Activated CD8-positive, alpha-beta memory T cell treated with anti-CD3 and anti-CD28 coated beads for 1 hour (primary cell): ENCODE measurements at places on chromosomes 7 and 10.

DNA sequence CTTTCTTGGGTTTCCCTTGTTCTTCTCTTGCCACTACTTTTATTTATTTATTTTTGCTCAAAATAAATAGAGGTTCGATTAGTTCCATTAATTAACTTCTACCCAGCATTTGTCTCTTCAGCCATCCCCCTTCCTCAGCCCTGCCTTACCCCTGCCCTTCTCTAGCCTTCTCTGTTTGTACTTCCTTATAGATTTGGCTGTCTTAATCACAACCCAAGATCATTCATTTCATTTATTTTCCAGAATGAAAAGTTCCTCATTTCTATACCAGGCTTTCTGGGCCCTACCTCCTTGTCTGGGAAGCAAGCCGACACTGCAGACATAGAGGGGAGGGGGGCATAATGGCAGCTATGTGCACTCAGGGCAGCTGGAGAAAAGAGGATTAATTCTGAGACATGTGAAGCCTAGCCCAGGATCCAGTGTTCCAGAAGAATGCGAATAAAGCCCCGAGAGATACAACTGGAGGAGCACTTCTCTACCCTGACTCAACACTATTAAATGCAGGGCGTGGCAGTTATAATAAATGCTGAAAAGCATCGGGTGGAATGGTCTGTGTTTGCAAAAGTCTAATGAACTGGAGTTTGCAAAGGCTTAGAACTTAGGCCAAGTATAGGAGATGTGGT, 6.4 kb upstream of the PDCD4 start:
- DNase-seq = no peak

- DNase-seq = no peak
Measured at GRCh38 chr10:93039721-93040120, 20.9 kb upstream of the CYP26C1 start.

DNA sequence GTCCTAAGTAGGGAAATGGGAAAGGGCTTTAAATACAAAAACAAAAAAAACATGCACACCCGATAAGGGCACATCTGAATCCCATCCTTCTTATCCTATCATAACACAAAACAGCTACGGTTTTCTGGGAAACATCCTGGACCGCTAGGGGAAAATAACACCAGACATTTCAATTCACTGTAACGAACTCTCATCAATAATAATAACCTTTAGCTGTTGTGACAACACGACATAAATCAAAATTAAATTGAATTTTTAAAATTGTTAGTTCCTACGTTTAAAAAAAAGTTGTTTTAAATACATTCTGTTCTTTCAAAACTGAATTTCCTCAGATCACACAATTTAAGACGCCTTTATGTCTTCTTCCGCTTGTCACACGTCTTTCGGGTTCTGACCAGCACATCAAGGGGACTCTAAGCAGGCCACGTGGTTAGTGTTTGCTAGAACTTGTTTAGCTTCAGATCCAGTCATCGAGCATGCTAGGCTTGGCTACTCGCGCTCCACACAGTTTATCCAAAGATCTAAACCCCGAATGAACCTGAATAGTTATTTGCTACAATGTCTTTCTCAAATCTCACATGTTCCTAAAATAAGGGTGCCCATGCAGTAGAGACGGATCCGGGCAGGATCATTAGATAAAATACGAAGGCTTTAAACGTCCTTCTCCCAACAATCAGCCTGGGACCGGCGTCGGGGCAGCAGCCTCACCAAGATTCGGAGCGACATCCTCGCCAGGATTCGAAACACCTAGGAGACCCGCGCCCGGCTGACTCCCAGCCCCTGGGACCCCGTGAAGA, 839 bp downstream of the IKZF5 start:
- no peak for DNase-seq

DNA sequence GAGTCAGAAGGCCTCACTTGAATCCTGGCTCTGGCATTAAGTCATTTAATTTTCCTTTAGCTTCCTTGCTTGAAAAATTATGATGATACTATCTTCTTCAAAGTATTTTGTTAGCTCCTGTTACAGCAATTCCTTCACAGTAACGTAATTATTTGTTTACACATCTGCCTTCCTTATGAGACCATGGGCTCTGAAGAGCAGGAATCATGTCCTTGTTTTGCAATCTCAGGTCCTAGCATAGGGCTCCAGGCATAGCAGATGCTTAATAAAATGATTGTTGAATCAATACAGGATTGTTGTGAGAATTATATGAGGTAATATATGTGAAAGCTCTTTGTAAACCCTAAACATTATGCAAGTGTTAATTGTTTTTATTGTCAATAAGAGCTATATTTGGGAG, 25.5 kb downstream of the KLHDC10 start:
- no peak for DNase-seq

GRCh38 chr7:19772306-19772705, 1.1 kb downstream of the TMEM196 start:
- no peak for DNase-seq

GRCh38 chr7:94547126-94547525, 37.5 kb downstream of the CASD1 start:
- no peak for DNase-seq

DNA sequence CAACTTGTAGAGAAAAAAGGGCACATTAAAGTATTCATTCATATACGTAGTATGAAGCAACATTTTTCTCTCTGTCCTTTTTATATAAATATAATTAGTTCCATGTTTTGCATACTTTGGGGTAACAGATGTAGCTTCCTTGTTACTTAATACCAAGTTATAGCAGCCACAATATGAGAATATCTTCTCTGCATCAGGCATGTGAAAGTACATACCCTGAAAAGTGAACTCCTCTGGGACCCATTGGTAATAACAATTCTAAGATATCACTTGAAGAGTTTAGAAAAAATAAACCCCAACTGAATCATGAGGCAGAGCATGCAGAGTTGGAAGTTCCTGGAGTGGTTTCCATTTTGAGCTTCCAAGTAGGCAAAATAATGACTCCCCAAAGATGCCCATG, 2.4 kb upstream of the CRPPA start:
- DNase-seq = no peak

- no peak for DNase-seq
Measured at GRCh38 chr10:102629661-102630614, 14.3 kb upstream of the TRIM8 start.

DNA sequence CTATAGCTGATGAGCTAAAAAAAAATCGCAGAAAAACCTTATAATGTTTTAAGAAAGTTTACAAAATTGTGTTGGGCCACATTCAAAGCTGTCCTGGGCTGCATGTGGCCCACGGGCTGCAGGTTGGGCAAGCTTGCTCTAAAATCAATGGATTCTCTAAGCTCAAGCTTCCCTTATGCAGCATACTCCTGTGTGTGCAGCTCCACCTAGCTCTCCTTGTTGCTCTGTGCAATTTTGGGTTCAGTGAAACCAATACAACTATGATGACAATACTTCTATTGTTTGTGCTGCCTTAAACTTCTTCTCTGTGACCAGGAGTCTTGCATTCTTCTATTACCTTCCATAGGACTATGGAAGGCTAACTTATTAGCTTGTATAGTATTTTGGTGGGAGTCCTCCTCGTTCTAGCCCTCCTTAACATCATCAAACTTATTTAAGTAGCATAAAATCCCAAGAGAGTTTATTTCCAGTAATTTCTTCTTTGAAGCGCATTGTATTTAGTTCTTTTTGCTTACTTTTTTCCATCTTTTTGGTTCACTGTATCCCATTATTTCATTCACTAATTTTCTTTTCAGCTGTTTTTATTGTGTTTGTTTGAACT, 170.9 kb upstream of the SMIM30 start:
- no peak for DNase-seq

DNA sequence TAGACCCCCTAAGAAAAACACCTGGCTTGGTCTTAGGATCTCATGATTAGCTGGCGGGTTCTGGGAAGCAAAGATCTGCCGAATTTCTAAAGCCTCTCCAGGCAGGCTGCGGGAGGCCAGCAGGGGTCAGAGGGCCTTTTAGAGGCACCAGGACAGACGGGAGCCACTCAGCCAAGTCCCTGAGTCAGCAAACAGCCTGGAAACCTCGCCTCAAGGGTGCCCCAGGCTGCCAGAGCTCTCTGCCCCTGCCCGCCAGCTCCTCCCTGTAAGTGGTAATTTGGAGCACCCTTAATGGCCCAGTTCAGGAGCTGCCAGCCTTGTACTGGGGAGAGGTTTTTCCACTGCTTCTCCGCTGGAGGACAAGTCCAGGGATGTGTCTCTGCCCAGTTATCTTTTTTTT, 88.7 kb downstream of the HIP1 start:
- no peak for DNase-seq

DNA sequence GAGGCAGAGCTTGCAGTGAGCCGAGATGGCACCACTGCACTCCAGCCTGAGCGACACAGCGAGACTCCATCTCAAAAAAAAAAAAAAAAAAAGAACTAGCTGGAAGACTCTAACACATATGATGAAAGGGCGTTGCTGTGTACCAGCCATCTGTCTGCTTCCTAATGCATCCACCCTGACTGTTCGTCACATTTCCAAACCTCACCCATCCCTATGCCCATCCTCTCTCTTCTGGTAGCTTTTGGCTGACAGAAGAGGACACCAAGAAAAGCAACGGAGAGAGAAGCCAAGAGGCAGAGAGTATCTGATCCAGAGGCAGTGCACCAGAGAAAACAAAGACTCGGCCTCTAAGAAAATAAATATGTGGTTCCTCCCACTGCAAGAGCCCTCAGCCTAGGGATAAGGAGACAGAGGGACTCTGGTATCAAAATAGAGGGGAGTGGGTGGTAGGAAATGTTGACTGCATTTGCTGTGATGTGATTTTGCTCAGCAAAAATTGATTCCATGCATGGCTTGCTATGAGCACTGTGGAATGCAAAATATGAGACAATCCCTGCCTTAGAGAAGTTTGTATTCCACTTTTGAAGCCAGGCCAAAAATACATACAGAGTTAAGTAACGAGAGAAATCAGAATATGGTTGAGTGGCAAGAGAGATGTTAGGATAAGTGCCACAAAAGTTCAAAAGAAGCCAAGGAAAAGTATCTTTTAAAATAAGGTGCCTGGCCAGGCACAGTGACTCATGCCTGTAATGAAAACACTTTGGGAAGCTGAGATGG, 100.8 kb upstream of the STK17A start:
- DNase-seq = no peak

DNA sequence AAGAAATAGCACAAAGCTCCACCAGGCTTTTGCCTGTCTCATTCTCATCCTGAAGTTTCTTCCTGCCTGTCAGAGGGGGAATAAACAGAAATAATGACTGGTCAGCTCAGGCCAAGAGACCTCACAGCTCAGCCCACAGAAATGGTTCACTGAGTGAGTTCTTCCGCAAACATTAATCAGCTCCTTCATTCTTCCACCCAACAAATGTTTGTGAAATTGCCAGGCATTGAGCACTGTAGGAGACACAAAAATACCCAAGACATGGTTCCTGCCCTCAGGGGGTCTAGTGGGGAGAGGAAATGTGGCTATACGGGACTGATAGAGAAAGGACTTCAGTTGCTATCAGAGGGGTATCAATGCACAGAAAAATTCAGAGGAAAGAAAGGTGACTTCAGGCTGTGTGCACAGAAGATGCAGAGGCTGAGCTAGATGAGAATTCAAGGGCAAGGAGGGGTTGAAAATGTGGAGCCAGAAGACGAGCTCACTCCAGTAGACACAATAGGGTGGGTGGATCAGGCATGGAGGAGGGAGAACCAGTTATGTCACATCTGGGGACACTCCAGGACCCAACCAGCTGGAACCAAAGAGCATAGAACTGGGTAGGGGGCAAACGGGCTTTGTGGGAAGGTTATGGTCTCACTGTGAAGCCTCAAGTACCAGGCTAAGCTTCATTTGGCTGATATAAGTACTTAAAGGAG, 20.9 kb downstream of the MYOF start:
- no peak for DNase-seq

DNA sequence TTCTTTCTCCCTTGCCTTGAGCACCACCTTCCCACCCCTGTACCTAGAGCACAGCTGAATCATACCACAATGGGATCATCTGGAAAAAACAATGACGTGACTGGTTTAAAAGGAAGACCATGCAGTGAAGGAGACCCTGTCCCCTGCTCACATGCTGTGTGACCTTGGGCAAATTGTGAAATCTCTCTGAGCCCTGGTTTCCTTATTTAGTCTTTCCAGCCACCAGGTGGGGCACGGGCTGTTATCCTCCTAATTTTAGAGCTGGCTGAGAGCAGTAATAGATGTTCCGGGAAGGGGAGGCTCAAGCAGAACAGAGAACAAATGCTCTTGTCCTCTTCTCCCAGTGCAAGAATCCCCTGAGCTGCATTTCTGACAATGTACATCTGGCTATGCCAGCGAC, 198.3 kb downstream of the RPS24 start:
- no peak for DNase-seq

- no peak for DNase-seq
Measured at GRCh38 chr10:32104181-32104580, 48.0 kb upstream of the KIF5B start.

GRCh38 chr10:30392564-30392990, 41.4 kb upstream of the MAP3K8 start:
- DNase-seq = peak; percentile 64

DNA sequence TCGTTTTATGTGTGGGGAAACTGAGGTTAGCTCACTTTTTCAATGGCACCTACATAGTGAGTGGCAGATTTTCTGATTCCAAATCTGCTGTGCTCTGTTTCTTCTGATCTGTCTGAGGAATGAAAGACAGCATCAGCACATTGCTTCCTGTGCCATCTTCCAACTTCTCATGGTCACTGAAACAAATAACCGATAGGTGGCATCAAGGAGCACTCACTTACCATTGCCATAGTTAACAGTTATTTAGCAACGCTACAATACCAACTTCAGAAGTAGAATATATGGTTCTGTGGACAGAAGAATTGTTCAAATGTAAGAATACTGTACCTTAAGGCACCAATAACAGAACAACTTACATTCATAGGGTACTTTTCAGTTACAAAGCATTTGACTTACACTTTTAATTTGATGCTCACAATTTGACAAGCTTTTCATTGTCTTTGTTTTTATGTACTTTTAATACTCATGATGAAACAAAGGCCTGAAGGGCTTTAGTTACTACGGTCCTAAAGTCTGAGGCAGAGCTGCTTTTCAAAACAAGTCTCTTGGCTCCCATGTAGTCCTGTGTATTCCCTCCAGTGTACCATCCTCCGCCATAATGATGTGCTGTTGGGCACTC, 228.9 kb upstream of the TCF7L2 start:
- DNase-seq = no peak

GRCh38 chr10:99973190-99973589, 36.6 kb downstream of the DNMBP start:
- DNase-seq = no peak

GRCh38 chr10:113052076-113052830, 102.2 kb downstream of the TCF7L2 start:
- DNase-seq = no peak

- peak; percentile 29 for DNase-seq
Measured at GRCh38 chr10:11472158-11472753, 139.2 kb downstream of the USP6NL start.

GRCh38 chr7:94962661-94963060, 55.3 kb downstream of the PPP1R9A start:
- no peak for DNase-seq

- no peak for DNase-seq
Measured at GRCh38 chr10:30781670-30782121, 152.1 kb upstream of the LYZL2 start.

GRCh38 chr10:5659702-5660528, 6.5 kb downstream of the ASB13 start:
- DNase-seq = no peak

- no peak for DNase-seq
Measured at GRCh38 chr10:76649723-76650127, 987.9 kb downstream of the KCNMA1 start.

GRCh38 chr7:130463553-130464434, 23.0 kb upstream of the CEP41 start:
- DNase-seq = no peak

- DNase-seq = no peak
Measured at GRCh38 chr10:33524966-33525365, 190.5 kb upstream of the NRP1 start.
